ENCODE measurements at places on chromosomes 7 and 10. TPM values are rescaled to one million over a fixed set of nuclear protein-coding genes. Genes with fewer than 3 reads are reported as not detected.

DNA sequence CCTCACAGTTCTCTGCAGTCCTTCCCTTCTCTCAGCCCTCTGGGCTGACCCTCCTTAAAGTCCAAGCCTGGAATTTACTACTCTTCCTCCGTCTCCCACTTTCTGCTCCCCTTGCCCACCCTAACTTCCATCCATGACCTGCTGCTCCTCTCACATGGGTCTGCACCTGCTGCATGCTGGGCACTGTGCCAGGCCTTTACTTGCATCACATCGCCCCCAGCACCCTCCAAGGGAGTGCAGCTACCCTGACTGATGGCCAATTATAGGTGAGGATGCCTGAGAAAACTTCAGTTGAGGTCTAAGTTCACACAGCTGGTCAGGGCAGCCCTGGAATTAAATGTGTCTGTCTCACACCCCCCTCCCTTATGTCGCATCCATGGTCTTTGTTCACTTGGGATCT is 53.6 kb upstream of the ZPBP start:
- H3K4me3 ChIP-seq: no peak overlapping the region
- H3K27me3 ChIP-seq: no peaks in the 10 kb centered on the region
- no peaks in the 10 kb centered on the region for H3K4me1 ChIP-seq
- no peak overlapping the region for H3K27ac ChIP-seq

DNA sequence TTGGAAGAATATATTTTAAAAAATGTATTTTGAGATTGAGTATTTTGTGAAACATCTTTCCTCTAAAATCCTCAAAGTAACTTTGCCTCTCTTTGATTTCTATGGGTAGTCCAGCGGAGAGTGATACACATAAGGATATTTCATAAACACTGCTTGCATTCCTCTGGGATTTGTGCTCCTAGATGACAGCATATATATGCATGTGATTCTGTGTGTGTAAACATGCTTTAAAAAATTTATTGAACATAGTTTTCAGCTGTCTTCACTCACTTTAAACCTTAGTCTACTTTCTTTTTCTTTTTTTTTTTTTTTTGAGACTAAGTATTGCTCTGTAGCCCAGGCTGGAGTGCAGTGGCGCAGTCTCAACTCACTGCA is 84.6 kb downstream of the KAT6B start:
- H3K27ac ChIP-seq: no peak overlapping the region
- no peaks in the 10 kb centered on the region for H3K27me3 ChIP-seq
- DNase-seq: no peak
- no peaks in the 10 kb centered on the region for H3K36me3 ChIP-seq

DNA sequence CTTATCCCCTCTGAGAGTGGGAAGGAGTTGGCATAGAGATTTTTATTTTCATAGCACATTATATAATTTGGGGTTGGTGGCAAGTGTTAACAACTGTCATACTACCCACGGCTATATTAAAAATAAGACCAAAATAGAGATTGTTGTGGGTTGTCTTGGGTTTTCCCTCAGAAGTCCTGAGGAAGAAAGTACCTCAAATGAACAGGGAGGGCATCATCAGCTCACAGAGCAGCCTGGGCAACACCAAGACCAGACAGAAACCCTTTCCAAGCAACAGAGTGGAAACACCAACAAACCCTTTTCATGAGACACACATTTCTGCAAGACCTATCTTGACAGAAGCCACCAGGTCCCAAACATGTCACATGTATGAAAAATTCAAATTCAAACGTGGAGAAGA is 121.2 kb downstream of the GLI3 start:
- H3K4me1 ChIP-seq: no peaks in the 10 kb centered on the region
- H3K27ac ChIP-seq: no peak overlapping the region
- DNase-seq: no peak
- H3K27me3 ChIP-seq: no peaks in the 10 kb centered on the region

GIMAP1 gene
- total RNA-seq: 4.2 TPM

Data from prostate gland (tissue), 2 donors.